ENCODE measurements at places on chromosomes 12 and 14.

DNA sequence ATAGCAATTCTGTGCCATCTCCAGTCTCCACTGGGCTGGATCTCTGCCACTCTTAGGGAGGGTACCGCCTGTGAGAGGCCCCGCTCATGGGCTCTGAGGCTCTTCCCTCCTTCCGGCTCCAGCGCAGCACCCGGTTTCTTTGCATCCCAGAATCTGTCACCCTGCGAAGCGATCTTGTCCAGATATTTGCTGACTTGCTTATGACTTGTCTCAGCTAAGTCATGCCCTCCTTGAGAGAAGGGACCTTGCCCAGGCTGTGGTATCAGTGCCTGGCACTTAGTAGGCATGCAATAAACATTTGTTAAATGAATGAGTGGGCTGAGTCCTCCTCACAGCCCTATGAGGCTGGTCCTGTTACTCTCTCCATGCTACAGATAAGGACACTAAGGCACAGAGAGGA, 13.4 kb downstream of the KRT80 start:
- DNase-seq, result no peak

GRCh38 chr12:9758119-9758518, 2.6 kb downstream of the CD69 start:
- peak; percentile 66 for DNase-seq

- DNase-seq, result no peak
Observed at GRCh38 chr14:73717266-73717665, 3.1 kb upstream of the PNMA1 start.

GRCh38 chr14:74425525-74426201, 347 bp downstream of the SYNDIG1L start:
- DNase-seq, result peak; percentile 45

- DNase-seq, result peak; percentile 67
Observed at GRCh38 chr14:103334644-103335622, 896 bp downstream of the EIF5 start.

DNA sequence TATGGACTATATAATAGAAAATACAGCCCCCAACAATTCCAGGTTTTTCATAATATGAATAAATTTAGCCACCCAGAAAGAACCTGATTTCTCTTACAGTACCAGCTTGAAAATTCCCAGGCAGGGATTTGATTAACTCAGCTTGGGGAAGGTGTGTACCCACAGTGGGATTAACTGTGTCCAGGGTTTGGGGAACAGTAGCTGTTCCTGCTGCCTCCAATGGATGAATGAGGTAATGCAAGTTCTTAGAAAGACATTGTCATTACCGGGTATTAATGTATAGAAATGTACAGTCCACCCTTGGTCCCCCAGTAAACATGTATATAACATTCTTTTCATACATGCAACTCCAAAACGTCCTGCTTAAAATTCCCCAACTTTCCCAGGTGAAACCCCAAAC, 115.6 kb downstream of the LRIG3 start:
- no peak for DNase-seq

- no peak for DNase-seq
Observed at GRCh38 chr12:67043771-67044170, 225.4 kb upstream of the CAND1 start.

- DNase-seq, result no peak
Observed at GRCh38 chr12:12263909-12264308, 2.9 kb downstream of the LRP6 start.
